ENCODE measurements at places on chromosomes 12 and 14.

DNA sequence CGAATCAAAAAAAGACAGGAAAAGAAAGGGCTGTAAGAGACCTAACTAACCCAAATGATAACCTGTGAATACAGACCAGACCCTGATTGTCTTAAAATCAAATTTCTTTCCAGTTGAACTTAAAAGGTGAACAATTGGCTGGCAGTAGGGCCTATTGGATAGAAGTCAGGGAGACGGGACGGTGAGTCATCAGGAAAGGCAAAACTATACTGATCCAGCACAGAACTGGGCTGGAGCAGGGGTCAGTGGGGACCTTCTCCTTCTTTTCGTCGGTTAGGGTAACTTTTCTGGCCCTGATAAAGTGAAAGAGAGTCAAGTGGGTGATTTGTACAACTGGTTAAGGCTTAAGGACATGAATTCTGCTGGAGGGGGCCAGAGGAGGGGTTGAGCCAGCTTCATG, 84.9 kb upstream of the OTX2 start:
- no peak for DNase-seq

GRCh38 chr14:100304825-100305323, 1.4 kb downstream of the SLC25A29 start:
- DNase-seq = no peak

DNA sequence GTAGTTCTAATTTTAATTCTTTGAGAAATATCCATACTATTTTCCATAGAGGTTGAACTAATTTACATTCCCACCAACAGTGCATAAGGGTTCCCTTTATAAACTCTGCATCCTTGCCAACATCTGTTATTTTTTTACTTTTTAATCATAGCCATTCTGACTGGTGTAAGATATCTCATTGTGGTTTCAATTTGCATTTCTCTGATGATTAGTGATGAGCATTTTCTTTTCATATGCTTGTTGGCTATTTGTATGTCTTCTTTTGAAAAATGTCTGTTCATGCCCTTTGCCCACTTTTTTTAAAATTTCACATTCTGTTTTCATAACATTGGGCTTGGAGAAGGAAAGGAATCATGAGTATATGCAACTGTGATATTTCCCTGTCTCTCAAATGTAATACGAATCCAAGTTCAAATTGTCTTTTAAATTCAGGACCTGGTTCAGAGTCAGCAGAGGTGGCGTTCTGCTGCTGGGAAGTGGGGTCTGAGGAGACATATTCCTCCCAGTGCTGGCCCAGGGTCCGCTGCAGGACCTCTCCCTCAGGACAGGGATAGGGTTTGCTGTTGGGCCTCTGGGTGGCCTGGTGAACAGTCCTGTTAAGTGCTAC, 81.2 kb upstream of the ETV6 start:
- no peak for DNase-seq

GRCh38 chr12:60052483-60052882, 456.7 kb downstream of the SLC16A7 start:
- DNase-seq = no peak

- DNase-seq = no peak
These were observed 52.0 kb downstream of the ARHGAP5 start for GRCh38 chr14:32129124-32129523.

GRCh38 chr12:12017135-12017581, 53.6 kb upstream of the BCL2L14 start:
- DNase-seq = peak; percentile 54

DNA sequence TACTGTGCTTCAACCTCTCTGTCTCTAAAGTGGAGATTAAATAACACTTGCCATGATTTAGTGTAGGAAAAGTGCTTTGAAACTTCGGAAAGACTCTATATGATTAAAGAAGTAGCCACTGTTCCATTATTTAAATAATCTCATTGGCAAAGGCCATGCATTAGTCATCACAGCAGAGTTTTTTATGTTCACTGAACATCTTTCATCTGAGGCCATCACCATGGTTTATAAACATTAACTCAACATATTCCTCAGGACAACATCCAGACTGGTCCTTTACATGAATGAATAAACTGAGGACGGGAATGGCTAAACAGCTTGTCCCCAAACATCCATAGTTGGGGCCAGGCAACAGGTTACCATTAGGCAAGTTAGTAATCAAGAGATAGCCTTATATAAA, 124.6 kb upstream of the FRMD6 start:
- no peak for DNase-seq

GRCh38 chr12:71178162-71178561, 20.4 kb upstream of the TSPAN8 start:
- no peak for DNase-seq

- no peak for DNase-seq
These were observed 62.4 kb downstream of the MAP4K5 start for GRCh38 chr14:50469982-50470381.

DNA sequence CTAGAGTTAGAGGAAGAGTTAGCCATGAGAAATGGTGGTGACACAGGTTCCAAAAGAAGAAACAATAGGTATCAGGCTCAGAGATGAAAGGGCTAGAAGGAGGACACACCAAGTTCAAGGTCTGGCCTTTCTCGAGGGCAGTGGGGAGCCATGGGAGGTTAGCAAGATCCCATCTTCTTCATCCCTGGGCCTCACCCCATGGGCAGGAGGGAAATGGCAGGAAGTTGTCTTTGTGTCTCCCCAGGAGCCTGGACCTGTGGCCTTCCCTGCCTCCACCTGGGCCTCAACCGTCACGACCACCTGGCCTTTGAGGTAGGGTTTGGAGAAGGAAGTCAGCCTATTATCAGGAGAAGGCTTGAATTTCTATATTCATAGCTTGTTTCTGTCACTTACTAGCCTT, 5.8 kb upstream of the AQP2 start:
- DNase-seq = no peak

- no peak for DNase-seq
These were observed 44.3 kb downstream of the KRT80 start for GRCh38 chr12:52147367-52147963.

- no peak for DNase-seq
These were observed 53.4 kb upstream of the PYGL start for GRCh38 chr14:50997712-50998111.

DNA sequence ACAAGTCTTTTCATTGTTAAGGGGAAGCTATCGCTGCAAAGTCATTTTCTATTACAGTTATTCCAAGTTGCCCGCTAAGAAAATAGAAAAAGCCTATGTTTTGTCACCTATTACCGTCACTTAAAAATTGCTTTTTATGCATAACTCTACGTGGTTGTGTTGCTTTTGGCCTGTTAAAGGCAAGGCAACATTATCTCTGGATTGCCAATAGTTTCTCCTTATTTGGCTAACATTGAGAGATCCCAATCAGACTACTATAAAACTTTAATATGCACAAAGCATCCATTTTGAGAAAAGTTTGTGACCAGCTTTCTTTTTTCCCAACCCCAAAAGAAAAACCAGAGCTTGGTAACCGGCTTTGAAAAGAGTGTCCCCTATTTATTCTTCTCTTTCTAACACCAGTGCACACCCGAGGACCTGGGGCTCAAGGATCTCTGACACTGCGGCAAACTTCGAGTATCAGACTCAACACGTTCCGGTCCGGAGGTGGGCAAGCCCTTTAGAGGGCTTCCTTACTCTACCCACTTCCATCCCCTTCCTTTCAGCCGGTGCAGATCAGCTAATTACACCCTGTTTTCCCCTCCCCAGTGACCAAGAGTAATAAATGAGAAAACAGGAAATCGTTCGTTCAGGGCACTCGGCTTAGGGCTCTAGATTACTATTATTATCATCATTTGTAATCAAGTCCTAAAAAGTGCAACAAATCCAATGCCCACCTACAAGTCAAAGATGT, 1.2 kb downstream of the PPP1R12A start:
- DNase-seq = peak; percentile 18

- peak; percentile 68 for DNase-seq
These were observed at the start of gene BCL7A for GRCh38 chr12:122021822-122022392. TSS of gene BCL7A (plus strand) at chr12:122021884. CDS start at chr12:122022092, 208 bp downstream.

DNA sequence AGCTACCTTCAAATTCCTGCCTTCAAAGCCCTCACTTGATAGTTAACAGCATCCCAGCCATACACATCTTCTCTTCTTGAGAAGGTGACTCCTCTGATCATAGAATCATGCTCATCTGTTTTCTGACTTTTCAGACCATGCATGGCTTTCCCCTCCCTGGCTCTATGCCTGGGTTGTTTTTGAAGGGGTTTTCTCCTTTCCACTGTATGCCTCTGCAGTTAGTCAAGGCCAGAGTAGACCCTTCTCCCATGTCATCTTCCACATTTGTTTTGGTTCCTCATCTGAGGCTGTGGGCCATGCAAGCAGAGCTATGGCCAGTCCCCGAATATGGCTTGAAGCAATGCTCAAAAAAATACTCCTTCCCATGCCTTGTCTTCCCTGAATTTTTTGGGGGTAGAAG, 14.3 kb upstream of the MCRS1 start:
- no peak for DNase-seq

DNA sequence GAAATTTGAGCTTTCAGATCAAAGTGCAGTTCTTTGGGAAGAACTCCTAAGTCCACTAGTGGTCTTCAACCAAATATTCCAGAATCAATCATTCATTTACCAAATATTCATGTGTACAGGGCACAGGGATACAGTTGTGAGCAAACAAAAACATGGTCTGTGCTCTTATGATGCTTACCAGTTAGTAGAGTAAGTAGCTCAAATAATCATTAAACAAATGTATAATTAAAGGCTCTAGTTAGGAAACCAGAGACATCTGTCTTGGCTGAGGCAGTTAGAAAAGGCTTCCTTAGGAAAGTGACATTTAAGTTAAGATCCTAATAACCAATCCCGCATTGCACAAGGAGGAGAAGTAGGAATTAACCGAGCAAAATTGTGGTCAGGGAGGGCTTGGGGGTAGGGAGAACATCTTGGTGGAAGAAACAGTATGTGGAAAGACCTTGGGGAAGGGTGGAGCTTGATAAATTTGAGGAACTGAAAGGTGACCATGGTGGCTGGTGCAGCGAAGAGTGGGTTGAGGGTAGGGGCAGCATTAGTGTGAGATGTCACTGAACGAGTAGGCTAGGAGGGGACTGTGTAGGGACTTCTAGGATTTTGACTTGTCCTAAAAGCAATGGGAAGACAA, 40.0 kb downstream of the PEBP1 start:
- no peak for DNase-seq

DNA sequence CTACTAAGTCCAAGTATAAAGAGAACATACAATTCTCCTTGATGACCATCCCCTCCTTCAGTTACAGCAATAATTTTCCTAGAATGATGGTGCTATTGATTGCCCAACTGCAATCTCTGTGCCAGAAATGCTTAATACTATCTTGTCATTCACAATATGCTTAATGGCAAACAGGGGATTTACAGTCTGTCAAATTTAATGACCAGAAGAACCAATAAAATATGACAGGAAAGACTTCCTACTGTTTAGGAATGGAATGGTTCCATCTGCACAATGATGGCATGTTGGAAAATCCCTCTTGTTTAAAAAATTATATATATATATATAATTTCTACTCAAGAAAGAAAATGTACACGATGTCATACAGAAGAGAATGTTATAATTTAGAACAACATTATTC, 623.2 kb downstream of the CCER1 start:
- no peak for DNase-seq

DNA sequence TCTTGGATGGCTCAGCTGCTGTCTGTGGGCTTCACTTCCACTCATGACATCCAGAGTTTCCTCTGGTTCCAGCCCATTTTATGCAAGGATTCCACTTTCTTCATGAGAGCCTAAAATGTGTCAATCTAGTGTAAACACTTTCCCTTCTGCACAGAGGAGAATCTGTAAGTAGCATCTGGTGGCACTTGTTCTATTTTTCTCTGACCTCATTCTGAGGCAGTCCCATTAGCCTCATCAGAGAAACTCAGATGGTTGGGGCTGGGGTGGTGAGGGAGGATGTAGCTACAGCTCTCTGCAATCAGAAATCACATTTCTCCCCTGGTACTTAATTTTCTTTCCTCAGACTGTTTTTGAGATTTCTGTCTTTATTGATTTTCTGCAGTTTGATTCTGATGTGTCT, 81.6 kb downstream of the PRMT8 start:
- DNase-seq = no peak

GRCh38 chr12:24743941-24744793, 204.7 kb downstream of the BCAT1 start:
- no peak for DNase-seq

GRCh38 chr12:88866881-88867280, 286.6 kb upstream of the KITLG start:
- DNase-seq = no peak

GRCh38 chr12:85253853-85254252, 26.2 kb upstream of the ALX1 start:
- DNase-seq = no peak

DNA sequence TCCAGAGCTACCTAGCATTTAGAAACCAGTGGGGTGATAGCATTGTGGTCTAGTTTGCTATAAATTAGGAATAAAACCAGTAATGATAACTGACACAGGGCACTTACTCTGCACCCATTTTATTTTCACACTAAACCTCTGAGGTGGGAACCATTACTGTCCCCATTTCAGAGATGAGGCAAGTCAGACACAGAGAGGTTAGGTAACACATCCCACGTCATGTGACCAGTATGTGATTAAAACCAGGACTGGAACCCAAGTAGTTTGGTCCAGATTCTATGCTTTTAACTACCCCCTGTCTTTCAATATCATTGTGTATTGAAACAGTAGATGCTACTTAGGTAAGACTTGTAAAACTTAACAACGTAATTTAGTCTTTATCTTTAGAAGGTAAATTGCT, 110.2 kb downstream of the PLXNC1 start:
- DNase-seq = no peak

DNA sequence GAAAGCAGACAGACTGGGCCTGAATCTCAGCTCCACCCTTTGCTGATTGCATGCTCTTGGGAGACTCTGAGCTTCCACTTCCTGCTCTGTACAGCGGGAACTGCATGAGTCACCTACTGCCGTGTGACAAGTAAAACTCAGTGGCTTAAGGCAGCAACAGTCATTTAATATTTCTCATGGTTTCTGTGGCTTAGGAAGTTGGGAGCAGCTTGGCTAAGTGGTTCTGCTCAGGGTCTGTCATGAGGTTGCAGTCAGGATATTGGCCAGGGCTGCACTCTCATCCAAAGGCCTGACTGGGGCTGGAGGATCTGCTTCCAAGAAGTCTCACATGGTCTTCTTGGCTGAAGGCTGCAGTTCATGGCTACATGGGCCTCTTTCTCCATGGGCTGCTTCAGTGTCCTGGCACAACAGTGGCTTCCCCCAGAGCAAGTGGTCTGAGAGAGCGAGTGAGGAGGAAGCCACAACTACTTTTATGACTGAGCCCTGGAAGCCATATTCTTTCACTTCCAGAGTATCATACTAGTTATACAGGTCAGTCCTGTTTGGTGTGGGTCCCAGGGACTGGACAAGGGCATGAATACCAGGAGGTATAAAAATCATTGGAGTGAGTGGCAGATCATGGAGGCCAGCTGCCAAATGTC, 49.7 kb downstream of the FAM222A start:
- DNase-seq = no peak
